ENCODE measurements at places on chromosomes 3 and 15. TPM values are rescaled to one million over a fixed set of nuclear protein-coding genes. Genes with fewer than 3 reads are reported as not detected.
A peak's percentile ranks its signal among the peaks of the same experiment; 100 is the strongest.

- DNase-seq, result no peak
Measured at GRCh38 chr3:104825116-104825515, 541.6 kb upstream of the ALCAM start.

The RPL22L1 gene
- 49.3 TPM for total RNA-seq

The RAMAC gene
- 24.0 TPM for total RNA-seq

DNA sequence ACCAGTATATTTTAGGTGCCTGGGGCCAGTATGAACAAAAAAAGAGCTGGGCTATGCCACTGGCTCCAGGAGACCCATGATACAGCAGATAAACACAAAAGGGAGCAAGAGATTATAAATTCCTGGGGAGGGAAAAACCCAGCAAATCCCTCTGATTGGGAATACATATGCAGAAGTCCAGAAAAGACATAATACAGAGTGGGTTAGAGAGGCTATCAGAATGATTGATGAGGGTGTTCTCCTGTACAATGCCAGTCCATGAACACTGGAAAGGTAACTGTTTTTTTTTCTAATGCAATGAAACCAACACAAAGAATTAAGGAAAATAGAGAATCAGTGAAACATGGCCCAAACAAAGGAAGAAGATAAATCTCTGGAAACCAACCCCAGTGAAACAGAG is 5.4 kb upstream of the VPS39 start:
- DNase-seq, result no peak

DNA sequence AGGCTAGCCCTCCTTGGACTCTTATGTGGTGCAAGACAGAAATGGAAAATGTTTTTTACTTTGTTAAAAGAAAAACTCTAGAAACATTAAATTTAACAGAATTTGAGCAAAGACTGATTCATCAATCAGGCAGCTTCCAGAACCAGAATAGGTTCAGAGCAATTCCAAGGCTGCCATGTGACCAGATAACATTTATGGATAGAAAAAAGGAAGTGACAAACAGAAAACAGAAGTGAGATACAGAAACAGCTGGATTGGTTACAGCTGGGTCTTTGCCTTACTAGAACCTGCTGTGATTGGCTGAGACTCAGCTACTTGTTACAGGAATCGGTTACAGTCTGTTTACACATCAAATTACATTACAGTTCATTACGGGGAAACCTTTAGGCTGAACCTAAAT is 22.5 kb upstream of the OTOL1 start:
- peak; percentile 1 for DNase-seq

DNA sequence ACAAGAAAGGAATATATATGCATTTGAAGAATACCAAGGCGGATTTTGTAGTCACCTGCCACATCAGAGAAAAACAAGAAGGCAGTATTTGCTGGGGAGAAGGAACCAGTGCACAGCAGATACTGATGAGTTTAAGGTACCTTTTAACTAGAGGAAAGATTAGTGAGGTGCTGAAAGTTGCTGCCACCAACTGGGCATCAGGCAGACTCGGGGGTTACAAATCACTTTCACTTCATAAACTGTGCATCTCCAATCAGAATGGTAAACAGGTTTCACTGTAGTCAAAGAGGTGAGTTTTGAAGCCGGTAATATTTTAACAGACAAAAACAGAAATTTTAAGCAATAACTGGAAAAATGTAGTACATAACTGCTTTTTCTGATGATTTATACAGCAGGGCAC is 4.1 kb downstream of the FBN1 start:
- peak; percentile 7 for DNase-seq

DNA sequence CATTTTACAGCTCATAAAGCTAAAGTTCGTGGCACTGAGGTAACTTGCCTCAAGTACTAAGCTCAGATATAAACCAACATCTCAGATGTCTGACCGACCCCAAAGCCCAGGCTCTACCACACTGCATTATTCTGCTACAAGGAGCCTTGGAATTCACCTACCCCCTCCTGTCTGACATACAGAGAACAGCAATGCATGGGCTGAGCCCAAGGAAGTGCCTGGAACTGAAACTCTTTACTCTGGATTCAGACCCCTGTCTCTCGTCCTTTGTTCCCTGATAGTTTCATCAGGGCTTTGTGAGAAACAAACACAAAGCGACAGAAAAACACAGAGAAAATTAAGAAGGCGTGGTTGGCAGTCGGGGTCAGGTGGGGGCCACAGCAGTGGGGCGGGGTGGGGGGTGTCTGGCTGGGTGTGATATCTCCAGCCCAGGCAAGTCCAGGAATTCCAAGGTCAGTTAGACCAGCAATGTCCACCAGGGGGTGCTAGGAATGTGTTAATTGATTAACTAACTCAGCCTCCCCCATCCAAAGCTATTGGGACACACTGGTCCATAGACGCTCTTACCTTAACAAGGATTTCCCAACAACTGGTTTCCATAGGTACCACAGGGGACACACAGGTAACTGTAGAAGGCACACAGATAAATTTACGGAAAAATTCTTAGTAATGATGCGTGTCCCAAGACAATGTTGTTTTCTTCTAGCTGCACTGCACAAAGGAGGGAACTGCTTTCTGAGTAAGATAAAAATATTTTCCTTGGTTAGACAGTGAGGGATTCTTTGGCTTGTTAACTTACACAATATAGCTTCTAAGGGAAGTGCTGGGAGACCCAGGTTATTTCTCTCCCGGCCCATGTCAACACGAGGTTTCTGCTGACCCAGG is 18.8 kb upstream of the SSUH2 start:
- peak; percentile 62 for DNase-seq

The ANKRD63 gene
- total RNA-seq, result not detected

GRCh38 chr3:111471831-111472230 is 70.2 kb upstream of the CD96 start:
- no peak for DNase-seq

The GDPGP1 gene
- 12.9 TPM for total RNA-seq

The CCK gene
- not detected for total RNA-seq

DNA sequence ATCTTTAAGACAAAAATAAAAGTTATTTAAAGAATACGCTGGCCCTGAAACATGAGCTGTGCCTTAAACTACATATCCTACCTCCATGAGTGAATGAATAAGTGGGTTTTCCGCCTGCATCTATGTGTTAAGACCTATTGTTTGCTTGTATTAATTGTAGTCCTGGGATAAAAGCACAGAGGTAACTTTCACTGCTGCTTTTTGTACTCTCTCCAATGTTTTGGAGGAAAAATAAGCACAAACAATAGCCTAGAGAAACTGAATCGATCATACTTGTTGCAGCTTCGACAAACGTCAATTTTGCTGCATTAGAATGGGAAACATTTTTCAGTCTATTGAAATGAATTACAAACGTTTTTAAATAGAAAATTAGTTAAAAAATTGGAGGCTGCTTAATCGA is 1.3 kb upstream of the CTNNB1 start:
- no peak for DNase-seq

Measured in OCI-LY7 (cell line).